ENCODE measurements at places on chromosomes 2 and 18.
A peak's percentile ranks its signal among the peaks of the same experiment; 100 is the strongest.

DNA sequence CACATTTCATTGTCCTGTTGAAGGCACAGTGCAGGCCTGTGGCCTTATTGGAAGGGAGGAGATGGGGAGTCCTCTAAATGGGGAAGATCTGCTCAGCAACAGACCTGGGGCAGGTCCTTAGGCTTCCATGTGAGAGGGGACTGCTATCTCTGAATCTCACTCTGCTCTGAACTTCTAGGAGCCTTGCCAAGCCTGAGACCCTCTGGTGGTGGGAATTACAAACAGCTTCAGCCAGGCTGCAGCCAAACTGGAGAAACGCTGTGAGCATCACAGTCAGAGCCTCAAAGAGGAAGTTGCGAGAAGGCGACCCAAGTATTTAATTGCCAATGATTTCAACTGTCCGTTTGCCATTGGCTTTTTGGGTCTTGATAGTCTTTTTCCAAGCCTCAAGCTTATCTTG lies 66.8 kb upstream of the MC2R start:
- no peaks in the 10 kb centered on the region for H3K4me1 ChIP-seq
- no peak for DNase-seq
- no peak overlapping the region for H3K27ac ChIP-seq
- no peaks in the 10 kb centered on the region for H3K36me3 ChIP-seq
- no peak overlapping the region for H3K4me3 ChIP-seq

DNA sequence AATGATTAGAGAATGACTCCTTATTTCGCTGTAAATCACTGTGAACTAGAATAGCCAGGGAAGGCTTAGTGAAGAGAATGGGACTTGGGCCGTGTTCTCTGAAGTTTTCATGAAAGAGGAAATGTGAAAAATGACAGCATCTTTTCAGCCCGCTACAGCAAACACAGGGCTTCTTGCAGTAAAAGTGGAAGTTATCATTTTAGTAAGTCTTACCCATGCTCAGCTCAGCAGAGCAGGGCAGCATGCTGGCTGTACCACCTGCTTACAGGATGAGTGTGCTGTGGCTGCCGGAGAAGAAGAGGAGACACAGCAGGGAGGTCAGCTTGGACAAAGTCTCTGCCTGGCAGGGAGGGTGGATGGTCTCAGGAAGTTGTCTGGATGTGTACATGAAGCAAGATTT lies 300.7 kb upstream of the DLGAP1 start:
- H3K27me3 ChIP-seq, result no peaks in the 10 kb centered on the region
- no peaks in the 10 kb centered on the region for H3K4me1 ChIP-seq
- no peak overlapping the region for H3K4me3 ChIP-seq

GRCh38 chr18:76805221-76805620 lies 17.1 kb upstream of the ZNF236 start:
- no peak for DNase-seq
- H3K36me3 ChIP-seq, result peaks cover 10% of the 10 kb centered on the region
- H3K27me3 ChIP-seq, result peaks cover 10% of the 10 kb centered on the region
- no peak overlapping the region for H3K4me3 ChIP-seq

GRCh38 chr18:35547008-35547605 lies 34.4 kb upstream of the GALNT1 start:
- no peak overlapping the region for H3K4me3 ChIP-seq
- DNase-seq, result no peak
- no peaks in the 10 kb centered on the region for H3K36me3 ChIP-seq
- H3K27me3 ChIP-seq, result peaks cover 21% of the 10 kb centered on the region

DNA sequence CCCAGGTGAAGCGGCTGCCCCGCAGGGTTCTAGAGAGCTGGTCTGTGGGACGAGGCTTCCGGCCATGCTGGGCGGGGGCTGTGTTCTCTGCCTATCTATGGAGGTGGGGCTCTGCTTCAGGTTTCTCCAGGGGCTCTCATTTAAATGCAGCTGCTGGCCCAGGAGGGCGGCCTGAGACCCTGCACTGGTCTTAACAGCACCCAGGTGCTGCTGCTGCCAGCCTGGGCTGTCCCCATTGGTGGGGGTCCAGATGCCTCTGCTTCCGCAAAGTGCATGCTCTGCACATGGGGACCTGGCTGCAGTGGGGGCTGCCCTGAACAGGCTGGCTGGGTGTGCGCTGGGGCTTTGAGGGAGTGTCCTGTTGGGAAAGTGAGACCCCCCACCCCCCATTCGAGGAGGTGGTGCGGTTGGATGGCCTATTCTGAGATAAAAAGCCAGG lies 29.7 kb upstream of the ALLC start:
- H3K36me3 ChIP-seq, result no peaks in the 10 kb centered on the region
- H3K27ac ChIP-seq, result no peak overlapping the region
- no peak for DNase-seq
- no peak overlapping the region for H3K4me3 ChIP-seq
- H3K4me1 ChIP-seq, result no peaks in the 10 kb centered on the region

GRCh38 chr2:194686569-194686968 lies 970.5 kb upstream of the SLC39A10 start:
- H3K4me1 ChIP-seq, result no peaks in the 10 kb centered on the region
- H3K36me3 ChIP-seq, result no peaks in the 10 kb centered on the region
- no peak overlapping the region for H3K4me3 ChIP-seq
- no peaks in the 10 kb centered on the region for H3K27me3 ChIP-seq
- H3K27ac ChIP-seq, result no peak overlapping the region

DNA sequence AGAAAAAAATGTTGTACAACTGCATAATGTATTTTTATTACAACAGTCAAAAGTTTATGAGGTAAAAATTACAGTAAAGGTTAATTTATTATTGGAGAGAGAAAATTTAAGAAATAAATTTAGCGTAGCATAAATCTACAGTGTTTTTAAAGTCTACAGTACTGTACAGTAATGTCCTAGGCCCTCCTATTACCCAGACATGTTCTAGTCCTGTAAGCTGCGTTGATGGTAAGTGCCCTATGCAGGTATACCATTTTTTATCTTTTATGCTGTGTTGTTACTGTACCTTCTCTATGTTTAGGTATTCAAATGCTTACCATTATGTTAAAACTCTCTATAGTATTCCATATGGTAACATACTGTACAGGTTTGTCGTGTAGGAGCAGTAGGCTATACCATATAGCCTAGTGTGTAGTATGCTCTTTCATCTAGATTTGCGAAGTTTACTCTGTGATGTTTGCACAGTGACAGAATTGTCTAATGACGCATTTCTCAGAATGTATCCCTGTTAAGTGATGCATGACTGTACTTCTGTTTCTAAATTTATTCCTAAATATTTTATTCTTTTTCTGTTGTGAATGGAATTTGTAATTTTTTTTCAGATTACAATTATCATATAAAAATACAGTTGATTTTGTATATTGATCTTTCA lies 24.5 kb downstream of the ABI2 start:
- H3K4me1 ChIP-seq, result peaks cover 4% of the 10 kb centered on the region
- DNase-seq, result no peak
- no peak overlapping the region for H3K4me3 ChIP-seq

- H3K27me3 ChIP-seq, result peaks cover 4% of the 10 kb centered on the region
- H3K4me1 ChIP-seq, result no peaks in the 10 kb centered on the region
- H3K27ac ChIP-seq, result no peak overlapping the region
- no peak overlapping the region for H3K4me3 ChIP-seq
Measured at GRCh38 chr2:157173740-157174184, 83.7 kb upstream of the GALNT5 start.

DNA sequence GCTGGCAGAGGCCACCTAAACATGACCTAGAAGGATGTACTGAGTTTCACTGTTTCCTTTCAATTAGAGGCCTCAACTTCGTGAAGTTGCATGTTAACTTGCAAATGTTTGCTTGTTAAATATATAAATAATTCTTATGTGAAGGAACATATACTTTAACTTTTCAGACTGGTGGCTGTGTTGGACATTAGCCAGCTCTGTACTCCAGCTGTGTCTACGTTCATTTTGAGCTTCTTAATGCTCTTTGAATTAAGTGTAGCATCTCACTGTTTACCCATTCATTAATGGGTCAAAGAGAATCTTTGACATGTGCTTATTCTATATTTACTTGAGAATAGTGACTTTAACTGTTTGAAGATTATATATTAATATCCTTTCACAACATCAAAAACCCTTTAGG lies 823.2 kb upstream of the ID2 start:
- no peaks in the 10 kb centered on the region for H3K36me3 ChIP-seq
- no peak overlapping the region for H3K4me3 ChIP-seq
- no peaks in the 10 kb centered on the region for H3K27me3 ChIP-seq
- H3K4me1 ChIP-seq, result no peaks in the 10 kb centered on the region
- no peak overlapping the region for H3K27ac ChIP-seq

GRCh38 chr2:187093771-187094412 lies 244.9 kb upstream of the ZSWIM2 start:
- H3K27me3 ChIP-seq, result no peaks in the 10 kb centered on the region
- H3K36me3 ChIP-seq, result no peaks in the 10 kb centered on the region
- H3K4me3 ChIP-seq, result no peak overlapping the region
- DNase-seq, result no peak

GRCh38 chr2:227511955-227512354 lies 40.0 kb downstream of the AGFG1 start:
- DNase-seq, result no peak
- H3K4me3 ChIP-seq, result no peak overlapping the region
- no peak overlapping the region for H3K27ac ChIP-seq
- no peaks in the 10 kb centered on the region for H3K27me3 ChIP-seq
- H3K4me1 ChIP-seq, result peaks cover 83% of the 10 kb centered on the region

DNA sequence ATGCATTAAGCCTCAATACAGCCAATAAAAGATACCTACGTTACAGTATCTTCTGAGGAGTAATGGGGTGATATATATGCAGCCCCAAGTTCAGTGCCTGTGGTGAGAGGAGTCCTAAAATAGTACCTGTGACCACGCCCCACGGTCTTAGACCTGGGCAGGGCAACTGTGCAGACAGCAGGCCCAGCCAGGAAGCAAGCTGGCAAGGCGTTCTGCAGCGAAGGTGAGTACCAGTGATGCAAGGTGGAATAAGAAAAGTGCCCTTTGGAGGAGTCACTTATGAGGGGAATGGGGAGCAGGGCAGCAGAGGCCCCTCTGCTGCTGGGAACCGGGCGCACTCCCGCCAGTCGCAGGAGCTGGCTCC lies 12.7 kb upstream of the MAP3K2 start:
- no peaks in the 10 kb centered on the region for H3K27me3 ChIP-seq
- H3K27ac ChIP-seq, result no peak overlapping the region
- DNase-seq, result no peak
- H3K4me3 ChIP-seq, result no peak overlapping the region

GRCh38 chr2:231960810-231961348 lies 634 bp upstream of the DIS3L2 start:
- DNase-seq, result peak; percentile 30
- peak overlapping the region; percentile 91 for H3K27ac ChIP-seq
- H3K27me3 ChIP-seq, result peaks cover 10% of the 10 kb centered on the region
- peaks cover 9% of the 10 kb centered on the region for H3K36me3 ChIP-seq
